ENCODE measurements at places on chromosomes 12 and 14.

GRCh38 chr12:11040162-11040561 lies 9.0 kb upstream of the TAS2R31 start:
- no peak for DNase-seq

- DNase-seq: peak; percentile 88
Observed at GRCh38 chr14:22689199-22689598, 45.0 kb upstream of the OR6J1 start.

DNA sequence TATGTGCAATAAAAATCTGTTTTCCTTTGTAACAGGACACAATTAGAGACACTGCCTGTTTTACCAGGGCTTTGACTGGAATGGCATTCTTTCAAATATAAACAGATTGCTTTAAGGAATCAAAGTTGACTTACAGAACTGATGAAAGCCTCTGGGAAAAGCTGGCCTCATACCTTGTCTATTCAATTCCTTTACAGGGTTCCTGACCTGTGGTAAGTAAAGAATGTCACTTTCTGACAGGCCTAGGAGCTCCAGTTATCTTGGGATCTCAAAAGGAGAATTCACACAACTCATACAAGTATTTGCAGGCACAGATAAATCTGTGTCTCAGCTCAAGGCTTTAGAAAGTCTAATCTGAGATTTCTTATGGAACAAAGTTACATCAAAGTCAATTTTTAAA lies 88.4 kb downstream of the BCAT1 start:
- no peak for DNase-seq

- DNase-seq: no peak
Observed at GRCh38 chr14:29847056-29847380, 80.6 kb downstream of the PRKD1 start.

GRCh38 chr12:75478116-75478794 lies 2.3 kb upstream of the GLIPR1 start:
- DNase-seq: no peak

GRCh38 chr12:67424784-67425183 lies 155.6 kb downstream of the CAND1 start:
- DNase-seq: no peak

- no peak for DNase-seq
Observed at GRCh38 chr14:74395094-74395493, 30.9 kb downstream of the SYNDIG1L start.

DNA sequence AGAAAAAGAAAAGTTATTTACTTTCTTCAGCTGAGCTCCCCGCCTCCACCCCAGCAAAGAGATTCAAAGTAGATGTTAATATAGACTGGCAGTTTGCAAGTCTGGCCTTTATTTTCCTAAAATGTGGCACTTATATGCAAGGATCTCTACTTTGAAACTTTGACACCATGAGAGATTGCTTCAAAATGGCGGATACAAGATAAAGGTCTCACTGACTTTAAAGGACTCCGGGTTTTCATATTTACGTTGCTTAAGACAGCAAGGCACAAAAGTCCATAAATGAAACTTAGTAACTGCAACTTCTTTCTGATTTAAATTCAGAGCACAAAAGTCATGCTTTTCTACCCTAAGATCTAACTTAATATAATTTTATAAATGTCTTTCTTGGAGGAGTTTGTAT lies 3.5 kb downstream of the OTX2 start:
- DNase-seq: no peak

All from RKO (cell line).